ENCODE measurements at places on chromosomes 11 and 22.

- no peak for DNase-seq
These were observed 3.6 kb upstream of the C11orf86 start for GRCh38 chr11:66971488-66971887.

- DNase-seq = no peak
These were observed 725.2 kb downstream of the DLG2 start for GRCh38 chr11:84901991-84902390.

GRCh38 chr11:43868852-43869567 is 11.6 kb upstream of the ALKBH3 start:
- DNase-seq = no peak

DNA sequence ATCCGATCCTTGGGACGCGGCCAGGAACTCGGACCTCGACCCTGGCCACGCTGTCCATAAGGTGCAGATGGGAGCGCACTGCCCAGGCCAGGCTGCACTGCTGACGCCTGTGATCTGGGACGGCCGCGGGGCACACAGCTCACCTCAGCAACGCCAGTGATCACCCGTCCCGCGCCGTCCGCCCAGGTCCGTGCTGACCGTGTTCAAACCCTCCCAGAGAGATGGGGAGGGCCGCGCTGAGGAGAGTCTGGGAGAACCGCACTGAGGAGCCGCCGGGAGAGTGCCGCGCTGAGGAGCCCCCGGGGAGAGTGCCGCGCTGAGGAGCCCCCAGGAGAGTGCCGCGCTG is 636 bp downstream of the KCNQ1OT1 start:
- DNase-seq = peak; percentile 72

- no peak for DNase-seq
These were observed 2.1 kb downstream of the TOLLIP start for GRCh38 chr11:1307163-1307870.

GRCh38 chr11:92162776-92163175 is 61.8 kb upstream of the FAT3 start:
- no peak for DNase-seq

DNA sequence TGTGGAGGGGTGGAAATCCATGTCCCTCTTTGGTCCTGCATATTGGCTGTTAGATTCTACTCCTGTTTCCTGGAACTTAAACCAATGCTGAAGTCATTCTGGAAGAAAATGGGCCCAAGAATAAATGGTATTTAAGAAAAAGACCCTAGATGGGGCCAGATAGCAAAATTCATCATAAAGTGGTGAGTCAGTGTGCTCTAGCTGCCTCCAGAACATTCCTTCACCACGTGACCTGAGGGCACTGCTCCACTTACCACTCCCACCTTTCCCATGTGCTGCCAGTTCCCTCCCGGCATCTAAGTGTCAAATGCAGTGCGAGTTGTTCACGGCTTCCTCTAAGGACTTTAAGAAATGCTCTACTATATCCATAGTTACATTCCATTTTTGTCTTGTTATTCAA is 30.9 kb upstream of the NAP1L4 start:
- no peak for DNase-seq

- no peak for DNase-seq
These were observed 507.4 kb upstream of the RAG2 start for GRCh38 chr11:37105427-37105826.

DNA sequence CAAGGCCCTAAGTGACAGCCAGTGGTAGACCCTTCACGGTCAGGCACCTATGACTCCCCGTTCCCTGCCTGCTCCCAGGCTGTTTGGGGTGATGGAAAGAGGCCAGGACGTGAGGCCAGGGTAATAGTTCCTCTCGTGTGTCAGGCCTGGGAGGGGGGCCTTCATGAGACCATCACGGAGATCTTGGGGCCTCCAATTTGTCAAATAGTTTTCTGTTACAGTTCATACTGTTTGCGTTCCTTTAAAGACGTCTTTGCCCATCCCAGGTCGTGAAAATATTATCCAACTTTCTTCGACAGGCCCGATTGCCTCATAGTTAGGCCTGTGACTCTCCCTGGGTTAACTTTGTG is 62.2 kb upstream of the KCNQ1OT1 start:
- no peak for DNase-seq

- DNase-seq = no peak
These were observed 15.0 kb upstream of the MUC6 start for GRCh38 chr11:1051356-1052132.

GRCh38 chr11:113615098-113615497 is 91.0 kb downstream of the TMPRSS5 start:
- no peak for DNase-seq

- DNase-seq = peak; percentile 80
These were observed at the start of gene STX3 for GRCh38 chr11:59754859-59755700. STX3 (plus strand) TSS chr11:59755376; CDS start chr11:59755606, 230 bp downstream.

- no peak for DNase-seq
These were observed 8.3 kb downstream of the KIRREL3 start for GRCh38 chr11:126992065-126992803.

- no peak for DNase-seq
These were observed at the start of gene MAPK11 for GRCh38 chr22:50269970-50270665. MAPK11 (minus strand) TSS chr22:50270380; CDS start chr22:50270292, 88 bp downstream.

GRCh38 chr11:56764976-56765375 is 16.5 kb upstream of the OR9G4 start:
- DNase-seq = no peak

- no peak for DNase-seq
These were observed 65.1 kb downstream of the PRMT3 start for GRCh38 chr11:20452585-20452984.

DNA sequence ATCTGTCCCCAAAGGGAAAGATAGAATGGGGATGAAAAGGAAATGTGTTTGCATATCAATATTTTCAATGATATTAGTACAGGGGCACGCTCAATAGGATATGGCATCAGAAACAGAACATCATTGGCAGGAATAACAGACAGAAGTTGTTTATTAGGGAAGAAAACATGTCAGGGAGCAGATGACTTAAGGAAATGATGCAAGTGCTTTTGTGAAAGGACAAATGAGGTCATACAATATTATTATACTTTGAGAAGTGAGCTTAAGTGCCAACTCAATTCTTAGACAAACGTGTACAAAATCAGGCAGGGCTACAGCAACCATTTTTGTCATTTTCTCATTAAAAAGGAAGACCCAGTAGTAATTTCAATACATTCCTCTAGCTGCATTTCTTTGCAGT is 388.4 kb downstream of the SOX6 start:
- no peak for DNase-seq

- no peak for DNase-seq
These were observed 39.4 kb downstream of the CYP2R1 start for GRCh38 chr11:14852571-14853177.

- DNase-seq = no peak
These were observed 3.2 kb downstream of the TPP1 start for GRCh38 chr11:6615882-6616585.

DNA sequence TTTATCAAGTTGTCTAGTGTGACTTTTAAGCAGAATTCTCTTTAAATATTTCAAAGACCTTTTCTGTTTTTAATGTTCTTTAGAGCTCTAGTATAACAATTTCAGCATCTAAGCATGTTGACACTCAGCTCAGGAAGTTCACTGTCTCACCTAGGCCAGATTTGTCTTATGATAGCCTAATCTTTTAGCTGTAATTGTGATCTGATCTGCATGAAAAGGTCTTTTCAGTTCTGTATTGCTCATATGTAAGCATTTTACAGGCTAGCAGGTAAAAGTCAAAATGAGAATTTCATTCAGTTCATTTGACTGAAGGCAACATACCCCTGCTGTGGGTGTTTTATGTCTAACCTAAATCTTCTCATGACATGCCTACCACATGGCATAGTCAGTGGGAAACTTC is 46.7 kb upstream of the SLC37A2 start:
- DNase-seq = no peak

GRCh38 chr22:28297504-28297903 is 378.4 kb upstream of the PITPNB start:
- DNase-seq = no peak

DNA sequence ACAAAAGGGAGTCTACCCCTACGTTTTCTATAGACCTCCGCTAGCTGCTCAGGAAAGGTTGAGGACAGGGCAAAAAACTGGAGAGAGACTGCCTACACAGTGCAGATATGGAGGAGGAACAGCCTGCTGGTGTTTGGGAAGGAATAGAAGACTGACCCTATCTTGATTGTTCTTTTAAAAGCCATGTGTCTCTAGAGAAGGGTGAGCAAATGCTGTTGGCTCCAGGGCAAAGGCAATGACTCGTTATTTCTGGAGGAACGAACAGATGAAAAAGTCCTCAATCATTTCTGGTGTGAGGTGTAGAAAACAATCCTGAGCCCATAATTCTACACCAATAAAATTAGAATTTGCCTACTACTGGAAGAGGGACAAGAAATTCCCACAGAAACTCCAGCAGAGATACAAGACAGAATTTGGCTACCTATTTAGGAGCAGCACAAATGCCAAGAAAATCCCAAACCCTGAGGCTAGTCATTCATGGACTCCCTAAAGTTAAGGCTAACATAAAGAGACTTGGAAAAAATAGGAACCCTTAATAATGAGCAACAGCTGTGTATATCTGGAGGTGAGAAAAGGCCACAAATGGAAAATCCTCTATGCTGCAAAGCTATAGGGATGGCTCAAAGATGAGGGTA is 1206.3 kb upstream of the CNTN5 start:
- DNase-seq = no peak

DNA sequence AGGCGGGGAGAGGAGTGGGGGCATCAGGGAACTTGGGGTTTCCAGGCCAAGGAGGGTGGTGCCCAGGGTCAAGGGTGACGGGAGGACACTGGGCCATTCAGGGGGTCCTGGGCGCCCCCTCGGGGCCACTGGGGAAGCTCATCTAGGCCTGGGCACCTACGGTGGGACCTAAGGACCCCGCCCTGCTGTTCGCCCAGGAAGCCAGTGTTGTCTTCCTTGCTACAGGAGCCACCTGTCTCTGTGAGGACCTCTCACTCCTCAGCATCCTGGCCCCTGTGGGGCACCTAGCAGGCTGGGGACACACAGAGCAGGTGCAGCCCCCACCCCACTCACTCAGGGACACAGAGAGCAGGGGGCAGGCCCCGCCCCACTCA is 191.6 kb downstream of the IGLL1 start:
- DNase-seq = no peak

- DNase-seq = no peak
These were observed 1.5 kb downstream of the SLC35F2 start for GRCh38 chr11:107856981-107857517.

DNA sequence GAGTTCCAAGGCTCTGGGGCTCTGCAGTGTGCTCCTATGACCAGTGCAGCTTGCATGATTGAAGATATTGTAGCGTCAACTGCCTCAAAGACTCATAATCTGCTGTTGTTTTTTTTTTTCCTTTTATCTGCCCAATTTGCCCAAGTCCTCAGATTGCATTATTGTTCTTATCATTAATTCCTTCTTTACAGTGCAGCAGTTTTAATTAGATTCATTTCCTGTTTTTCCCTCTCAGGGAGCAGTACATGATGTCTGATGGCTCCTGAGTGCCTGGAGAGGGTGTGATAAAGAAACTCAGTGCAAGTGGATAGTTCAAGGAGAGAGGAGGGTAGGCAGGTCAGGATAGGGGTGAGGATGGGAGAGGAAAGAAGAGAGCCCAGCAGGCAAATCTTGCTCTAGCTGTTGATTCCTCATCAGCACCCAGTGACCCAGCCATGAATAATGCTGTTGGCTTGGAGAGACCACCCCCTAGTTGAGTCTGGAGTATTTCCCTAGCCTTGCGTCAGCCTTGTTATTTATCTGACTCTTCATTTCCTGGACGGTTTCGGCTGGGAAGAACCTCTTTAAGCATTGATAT is 219.6 kb upstream of the SESN3 start:
- DNase-seq = no peak

DNA sequence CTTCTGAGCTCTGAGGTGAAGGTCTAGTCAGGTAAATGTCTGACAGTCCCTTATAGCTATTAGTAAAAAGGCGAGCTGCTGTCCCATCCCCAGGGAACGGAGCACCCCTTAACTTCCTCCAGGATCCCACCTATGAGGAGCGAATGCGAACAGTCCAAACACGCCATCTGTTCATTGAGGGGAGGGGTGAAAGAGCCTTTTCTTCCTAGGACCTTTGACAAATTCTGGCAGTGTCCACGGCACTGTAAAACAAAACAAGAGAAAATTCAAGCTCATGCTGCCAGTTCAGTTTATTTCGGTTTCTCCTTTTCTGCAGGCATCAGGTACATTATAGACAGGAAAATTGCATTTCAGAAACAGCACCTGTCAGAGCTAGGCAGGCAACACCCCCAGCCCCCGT is 253.8 kb upstream of the CADM1 start:
- DNase-seq = no peak

DNA sequence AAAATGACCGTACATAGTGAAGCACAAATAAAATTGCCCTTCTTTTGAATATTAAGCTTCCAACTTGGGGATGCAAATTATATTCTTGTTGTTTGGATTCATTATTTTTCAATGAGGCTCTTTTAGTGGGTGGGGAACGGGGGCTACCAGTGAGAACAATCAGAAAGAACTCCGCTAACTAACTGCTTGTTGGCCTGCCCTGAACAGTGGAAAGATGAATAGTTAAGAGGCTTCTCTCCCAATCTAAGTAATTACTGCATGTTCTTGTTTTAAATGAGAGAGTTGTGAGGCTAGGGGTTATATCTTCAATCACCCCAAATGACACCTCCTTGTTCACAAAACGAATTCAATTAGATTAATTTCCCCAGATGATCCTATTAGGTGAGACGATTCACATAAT is 322.0 kb downstream of the FAT3 start:
- DNase-seq = no peak

DNA sequence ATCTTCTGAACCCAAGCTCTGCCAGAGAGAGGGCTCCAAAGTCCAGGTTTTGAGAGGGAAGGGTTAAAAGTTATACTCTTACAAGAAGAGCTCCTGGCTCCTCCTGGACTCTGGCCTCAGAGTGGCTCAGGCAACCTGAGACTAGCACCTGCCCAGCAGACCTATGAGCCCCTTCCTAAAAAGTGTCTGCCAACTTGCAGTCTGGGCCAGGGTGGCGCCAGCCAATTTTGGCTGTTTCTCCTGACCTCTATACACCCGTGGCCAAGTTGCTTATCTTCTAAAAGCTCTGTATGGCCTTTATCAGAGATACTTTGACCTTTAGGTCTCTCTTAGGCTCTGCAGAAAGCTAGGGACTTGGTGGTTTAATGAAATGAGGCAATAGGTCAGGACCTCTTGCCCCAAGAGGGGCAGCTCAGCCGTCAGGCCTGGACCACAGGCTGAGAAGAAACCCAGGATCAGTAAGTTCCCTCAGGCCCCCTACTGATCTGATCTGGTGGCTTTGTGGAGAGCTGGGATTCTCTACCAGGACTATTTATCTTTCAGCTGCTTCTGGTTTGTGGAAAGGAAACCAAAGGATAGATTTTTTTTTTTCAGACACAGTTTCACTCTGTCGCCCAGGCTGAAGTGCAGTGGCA is 10.3 kb upstream of the UCP3 start:
- peak; percentile 60 for DNase-seq

GRCh38 chr11:73324665-73325035 is 16.6 kb downstream of the ARHGEF17 start:
- DNase-seq = no peak

GRCh38 chr11:50333861-50334260 is 301.2 kb downstream of the OR4C45 start:
- DNase-seq = no peak

GRCh38 chr11:122108192-122108799 is 7.7 kb downstream of the BLID start:
- DNase-seq = no peak

GRCh38 chr11:1192741-1193325 is 30.0 kb upstream of the MUC5B start:
- DNase-seq = peak; percentile 59
